SK-N-SH (cell line): ENCODE measurements at places on chromosomes 11 and 22.

GRCh38 chr22:47452184-47452583 is 689.7 kb downstream of the TBC1D22A start:
- peak; percentile 62 for DNase-seq
- H3K36me3 ChIP-seq = no peaks in the 10 kb centered on the region
- no peak overlapping the region for H3K27ac ChIP-seq
- no peak overlapping the region for H3K4me3 ChIP-seq

DNA sequence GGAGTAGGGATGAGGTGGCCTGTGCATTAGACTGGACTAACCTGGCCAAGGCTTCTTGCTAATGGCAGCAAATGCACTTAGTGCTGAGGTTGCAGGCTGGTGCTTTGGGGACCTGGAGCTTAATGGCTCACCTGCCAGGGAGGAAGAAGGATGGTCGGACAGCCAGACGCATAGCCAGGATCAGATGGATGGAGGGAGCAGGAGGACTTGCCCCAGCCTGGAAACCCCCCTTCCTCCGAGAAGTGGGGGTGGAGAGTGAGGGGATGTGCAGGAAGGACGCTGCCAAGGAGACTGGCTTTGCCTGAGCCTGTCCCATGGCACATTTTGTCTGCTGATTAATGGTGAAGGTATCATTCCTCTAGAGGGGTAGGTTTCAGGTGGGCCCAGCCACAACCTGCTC is 17.9 kb downstream of the IGLL1 start:
- H3K27me3 ChIP-seq = peaks cover 18% of the 10 kb centered on the region
- H3K4me3 ChIP-seq = no peak overlapping the region
- no peaks in the 10 kb centered on the region for H3K36me3 ChIP-seq
- no peak for DNase-seq
- no peaks in the 10 kb centered on the region for H3K4me1 ChIP-seq

DNA sequence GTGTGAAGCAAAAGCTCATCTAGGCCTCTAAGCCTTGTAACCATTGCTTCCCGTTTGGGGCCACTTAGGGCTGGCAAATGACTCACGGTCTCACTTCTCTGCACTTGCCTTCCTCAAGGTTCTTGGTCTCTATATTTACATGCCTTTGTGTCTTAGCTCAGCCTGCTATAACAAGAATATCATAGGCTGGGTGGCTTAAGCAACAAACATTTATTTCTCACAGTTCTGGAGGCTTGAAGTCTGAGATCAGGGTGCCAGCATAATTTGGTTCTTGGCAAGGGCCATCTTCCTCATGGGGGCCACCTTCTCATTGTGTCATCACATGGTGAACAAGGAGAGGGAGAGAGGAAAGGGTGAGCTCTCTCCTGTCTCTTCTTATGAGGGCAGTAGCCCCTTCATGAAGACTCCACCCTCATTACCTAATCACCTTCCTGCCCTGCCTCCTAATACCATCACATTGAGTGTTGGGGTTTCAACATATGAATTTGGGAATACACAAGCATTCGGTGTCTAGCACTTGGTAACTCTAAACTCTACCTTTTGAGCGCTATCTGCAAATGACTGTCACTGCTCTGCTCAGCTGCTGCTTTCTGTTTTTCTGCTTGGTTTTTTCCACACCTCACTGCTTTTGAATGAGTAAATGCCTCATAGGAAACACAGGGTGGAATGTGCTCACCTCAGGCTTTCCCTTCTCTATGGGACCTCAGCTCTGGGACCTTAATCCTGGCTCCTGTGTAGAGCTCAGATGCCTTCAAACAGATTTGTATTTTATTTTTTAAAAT is 16.2 kb upstream of the ME3 start:
- no peak overlapping the region for H3K4me3 ChIP-seq
- H3K36me3 ChIP-seq = no peaks in the 10 kb centered on the region
- no peaks in the 10 kb centered on the region for H3K27me3 ChIP-seq
- DNase-seq = no peak
- peaks cover 34% of the 10 kb centered on the region for H3K4me1 ChIP-seq

- DNase-seq = no peak
- no peak overlapping the region for H3K27ac ChIP-seq
- H3K4me3 ChIP-seq = no peak overlapping the region
These were observed 791 bp downstream of the GDPD4 start for GRCh38 chr11:77300695-77301094.

GRCh38 chr11:131624531-131624930 is 254.1 kb downstream of the NTM start:
- DNase-seq = no peak
- H3K4me1 ChIP-seq = no peaks in the 10 kb centered on the region
- H3K27me3 ChIP-seq = no peaks in the 10 kb centered on the region
- H3K4me3 ChIP-seq = no peak overlapping the region
- H3K36me3 ChIP-seq = no peaks in the 10 kb centered on the region
- H3K27ac ChIP-seq = no peak overlapping the region

DNA sequence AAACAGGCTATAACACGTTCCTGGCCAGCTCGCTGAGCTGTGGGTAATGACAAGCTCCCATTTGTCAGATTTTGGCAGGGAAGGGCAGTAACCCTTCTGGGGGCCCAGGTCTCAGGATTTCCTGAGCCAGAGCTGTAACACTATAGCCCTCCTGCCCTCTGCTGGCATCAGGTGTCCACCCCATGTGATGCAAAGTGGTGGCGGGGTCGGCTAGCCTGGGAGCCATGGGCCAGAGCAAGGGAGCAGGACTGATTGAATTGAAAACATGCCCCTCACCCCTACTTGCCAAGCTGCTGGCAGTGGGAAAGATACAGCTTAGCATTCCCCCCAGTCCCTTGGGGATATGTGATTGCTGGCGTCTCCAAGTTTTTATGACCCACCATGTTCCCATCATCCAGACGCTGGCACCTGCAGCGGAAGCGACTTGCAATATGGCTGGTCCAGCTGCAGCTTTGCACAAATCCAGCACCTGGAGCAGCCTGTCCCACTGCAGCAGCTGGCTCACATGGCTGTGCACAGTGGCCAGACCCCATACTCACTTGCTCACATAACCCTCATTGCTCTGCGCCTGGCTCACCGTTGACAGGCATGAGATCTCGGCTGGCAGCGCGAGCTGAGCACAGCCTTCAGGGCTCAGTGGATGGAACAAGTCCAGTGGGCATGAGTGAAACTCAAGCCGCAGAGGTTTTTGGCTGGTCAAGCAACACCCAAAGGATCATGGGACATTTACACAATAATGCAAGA is 1147.8 kb downstream of the JRKL start:
- H3K27me3 ChIP-seq = no peaks in the 10 kb centered on the region
- H3K36me3 ChIP-seq = no peaks in the 10 kb centered on the region
- no peaks in the 10 kb centered on the region for H3K4me1 ChIP-seq
- H3K27ac ChIP-seq = no peak overlapping the region

- H3K4me1 ChIP-seq = peaks cover 49% of the 10 kb centered on the region; the same call in 1 of the 2 replicates
- no peak overlapping the region for H3K4me3 ChIP-seq
- H3K27me3 ChIP-seq = no peaks in the 10 kb centered on the region
- H3K27ac ChIP-seq = peak overlapping the region; percentile 98; the same call in 1 of the 2 replicates
- no peaks in the 10 kb centered on the region for H3K36me3 ChIP-seq
These were observed 7.1 kb downstream of the DCHS1 start for GRCh38 chr11:6648501-6648900.

GRCh38 chr11:92253945-92254344 is 29.3 kb downstream of the FAT3 start:
- H3K36me3 ChIP-seq = no peaks in the 10 kb centered on the region
- no peak for DNase-seq
- H3K4me3 ChIP-seq = no peak overlapping the region
- H3K4me1 ChIP-seq = no peaks in the 10 kb centered on the region
- no peaks in the 10 kb centered on the region for H3K27me3 ChIP-seq

DNA sequence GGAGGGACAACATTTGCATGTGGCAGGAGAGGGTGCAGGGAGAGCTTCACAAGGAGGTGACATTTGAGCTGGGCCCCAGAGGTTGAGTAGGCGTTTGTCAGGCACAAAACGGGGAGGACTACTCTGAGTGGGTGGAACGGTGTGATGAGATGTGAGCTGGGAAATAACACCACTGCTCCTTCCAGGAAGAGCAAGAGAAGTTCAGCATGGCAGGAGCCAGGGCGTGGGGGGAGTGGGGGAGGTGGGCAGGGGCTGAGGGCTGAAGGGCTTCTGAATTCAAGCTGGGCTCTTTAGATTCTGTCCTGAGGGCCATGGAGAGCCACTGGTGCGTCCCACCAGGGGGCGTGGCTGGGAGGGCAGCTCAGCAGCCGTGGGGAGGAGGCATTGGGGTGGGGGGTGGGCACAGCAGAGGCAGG is 54.2 kb downstream of the OTOG start:
- H3K27me3 ChIP-seq = no peaks in the 10 kb centered on the region
- peaks cover 8% of the 10 kb centered on the region; the same call in 1 of the 2 replicates for H3K4me1 ChIP-seq
- no peak for DNase-seq
- H3K4me3 ChIP-seq = no peak overlapping the region
- no peaks in the 10 kb centered on the region for H3K36me3 ChIP-seq

DNA sequence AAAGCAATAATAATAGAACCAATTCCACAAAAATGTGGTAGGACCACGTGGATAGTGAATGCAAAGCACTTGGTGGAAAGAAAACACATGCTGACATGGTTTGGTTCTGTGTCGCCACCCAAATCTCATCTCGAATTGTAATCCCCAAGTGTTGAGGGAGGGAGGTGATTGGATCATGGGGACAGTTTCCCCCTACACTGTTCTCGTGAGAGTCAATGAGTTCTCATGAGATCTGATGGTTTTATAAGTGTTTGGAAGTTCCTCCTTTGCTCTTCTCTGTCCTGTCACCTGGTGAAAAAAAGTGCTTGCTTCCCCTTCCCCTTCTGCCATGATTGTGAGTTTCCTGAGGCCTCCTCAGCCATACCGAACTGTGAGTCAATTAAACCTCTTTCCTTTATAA is 421.9 kb upstream of the CADM1 start:
- no peaks in the 10 kb centered on the region for H3K36me3 ChIP-seq
- no peak overlapping the region for H3K4me3 ChIP-seq
- no peak overlapping the region for H3K27ac ChIP-seq
- H3K4me1 ChIP-seq = peaks cover 30% of the 10 kb centered on the region
- H3K27me3 ChIP-seq = no peaks in the 10 kb centered on the region

GRCh38 chr11:124174001-124174583 is 9.1 kb upstream of the OR10D3 start:
- DNase-seq = no peak
- no peaks in the 10 kb centered on the region for H3K36me3 ChIP-seq
- no peaks in the 10 kb centered on the region for H3K4me1 ChIP-seq
- no peak overlapping the region for H3K27ac ChIP-seq
- no peak overlapping the region for H3K4me3 ChIP-seq

DNA sequence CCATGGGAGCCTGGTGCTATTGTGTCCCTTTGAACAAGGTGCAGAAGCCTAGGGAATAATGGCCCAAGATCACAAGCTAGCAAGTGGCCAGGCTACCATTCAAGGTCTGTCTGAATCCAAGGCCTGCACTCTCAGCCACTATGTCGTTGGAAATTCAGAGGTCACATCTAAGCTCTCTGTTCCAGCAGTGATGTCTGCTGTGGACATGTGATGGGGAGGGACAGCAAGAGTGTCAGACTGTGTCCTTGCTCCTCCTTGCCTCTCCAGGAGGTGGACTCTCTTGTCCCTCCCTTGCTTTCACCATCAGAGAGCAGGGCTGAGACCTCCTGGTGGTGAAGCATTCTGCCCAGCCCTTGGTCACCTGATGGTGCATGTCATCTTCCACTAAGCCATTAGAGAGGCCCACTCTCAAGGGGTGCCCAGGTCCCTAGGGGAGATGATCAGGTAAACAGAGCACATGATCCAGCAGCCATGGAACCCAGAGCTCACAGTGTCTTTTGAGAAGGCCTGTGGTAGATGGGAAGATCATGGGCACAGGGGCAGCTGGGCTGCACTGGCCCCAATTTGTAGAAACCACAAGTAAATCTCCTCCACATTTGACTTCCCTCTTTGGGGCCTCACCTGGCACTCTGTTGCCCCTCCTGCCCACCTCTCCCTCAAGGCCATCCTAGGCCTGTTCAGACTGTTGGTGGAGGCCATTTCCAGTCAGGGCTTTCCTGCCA is 37.1 kb upstream of the SUSD2 start:
- H3K36me3 ChIP-seq = no peaks in the 10 kb centered on the region
- no peak overlapping the region for H3K4me3 ChIP-seq
- DNase-seq = no peak
- no peaks in the 10 kb centered on the region for H3K27me3 ChIP-seq
- H3K27ac ChIP-seq = no peak overlapping the region

DNA sequence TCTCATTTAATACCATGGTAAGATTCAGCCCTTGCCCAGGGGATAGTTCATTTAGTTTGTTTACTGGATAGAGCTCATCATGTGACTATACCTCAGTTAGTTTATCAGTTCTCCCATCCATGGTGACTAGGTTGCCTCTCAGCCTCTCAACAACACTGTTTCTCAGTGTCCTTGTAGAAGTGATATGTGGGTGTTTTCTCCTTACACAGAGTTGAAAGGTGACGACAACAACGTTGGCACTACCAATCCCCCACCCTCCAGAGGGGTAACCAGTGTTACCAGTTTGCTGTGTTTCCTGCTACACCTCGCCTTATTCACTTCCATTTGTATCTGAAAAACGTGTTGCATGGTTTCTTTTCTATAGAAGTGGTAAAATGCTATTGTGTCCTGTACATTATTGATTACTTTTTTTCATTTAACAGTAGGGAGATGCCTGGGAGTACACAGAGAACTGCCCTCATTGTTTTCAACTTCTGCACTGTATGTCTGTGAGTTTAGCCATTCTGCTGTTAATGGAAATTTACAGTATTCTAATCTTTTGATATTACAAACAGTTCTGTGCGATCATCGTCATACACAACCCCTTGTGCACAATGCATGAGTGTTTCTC is 11.6 kb downstream of the NEAT1 start:
- H3K27me3 ChIP-seq = no peaks in the 10 kb centered on the region
- H3K27ac ChIP-seq = peak overlapping the region; percentile 64
- peaks cover 22% of the 10 kb centered on the region for H3K4me1 ChIP-seq
- DNase-seq = no peak
- peak overlapping the region; percentile 32 for H3K4me3 ChIP-seq

- peaks cover 49% of the 10 kb centered on the region; the same call in 1 of the 2 replicates for H3K4me1 ChIP-seq
- H3K27ac ChIP-seq = no peak overlapping the region
- no peak for DNase-seq
- H3K36me3 ChIP-seq = no peaks in the 10 kb centered on the region
These were observed 17.6 kb downstream of the DAGLA start for GRCh38 chr11:61697764-61698163.

- no peak overlapping the region for H3K4me3 ChIP-seq
- no peaks in the 10 kb centered on the region for H3K4me1 ChIP-seq
- H3K27me3 ChIP-seq = no peaks in the 10 kb centered on the region
- H3K27ac ChIP-seq = no peak overlapping the region
- DNase-seq = no peak
These were observed 98.3 kb downstream of the NCAM1 start for GRCh38 chr11:113059548-113059947.
